ENCODE measurements at places on chromosomes 1 and 21.

DNA sequence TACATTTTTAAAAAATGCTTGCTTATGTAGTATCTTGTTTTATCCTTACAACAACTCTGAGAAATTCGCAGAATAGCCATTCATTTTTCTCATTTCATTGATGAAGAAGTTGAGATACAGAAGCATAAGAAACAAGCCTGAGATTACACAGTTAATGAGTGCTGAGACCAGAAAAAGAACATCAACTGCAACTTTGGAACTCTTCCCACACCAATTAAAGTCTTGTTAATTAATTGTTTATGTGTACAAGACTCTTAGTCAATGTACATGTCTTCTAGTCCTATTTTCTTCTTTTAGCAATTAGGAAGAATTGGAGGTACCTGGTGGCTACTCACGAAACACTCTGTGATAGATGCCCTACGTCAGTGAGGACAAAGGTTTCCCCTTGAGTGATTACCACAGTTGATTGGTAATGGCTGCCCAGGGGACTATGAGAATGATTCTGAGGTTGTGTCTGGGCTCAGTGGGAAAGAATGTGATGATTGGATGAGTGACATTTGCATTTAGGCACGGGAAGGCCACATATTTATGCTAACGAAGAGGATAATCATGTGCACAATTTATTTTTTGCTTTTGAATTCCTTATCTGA is 187.4 kb upstream of the KCNK2 start:
- no peak for DNase-seq

- DNase-seq: peak; percentile 70
These were observed 395.6 kb downstream of the SETD4 start for GRCh38 chr21:35664683-35665082.

DNA sequence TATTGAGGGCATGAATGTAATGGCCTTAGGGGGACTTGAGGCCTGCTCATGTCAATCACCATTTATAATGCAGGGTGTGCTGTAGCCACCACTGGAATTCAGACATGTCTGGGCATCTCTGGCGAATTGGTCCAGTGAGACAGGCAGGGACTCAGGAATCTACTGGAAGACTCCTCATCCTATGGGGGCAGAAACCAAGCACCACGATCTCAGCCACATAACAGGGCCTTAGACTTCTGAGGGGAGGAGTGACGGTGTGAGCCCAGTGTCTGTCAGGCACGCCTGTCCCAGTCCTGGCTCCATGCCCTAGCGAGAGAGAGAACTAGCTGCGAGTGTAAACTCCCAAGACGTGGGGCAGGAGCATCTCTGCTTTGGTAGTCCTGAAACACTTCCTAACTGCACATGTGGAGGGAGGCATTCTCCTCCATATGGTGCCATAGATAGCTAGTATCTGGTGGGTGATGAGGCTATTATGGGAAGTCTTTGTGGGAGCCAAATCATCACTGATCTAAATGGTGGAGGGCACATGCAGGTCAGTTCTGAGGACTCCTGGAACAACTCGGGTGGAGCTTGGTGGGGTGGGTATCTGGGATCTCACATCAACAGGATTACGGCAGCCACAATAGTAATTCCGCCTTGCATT is 29.8 kb upstream of the KIAA0040 start:
- DNase-seq: no peak

- no peak for DNase-seq
These were observed 18.4 kb downstream of the GDAP2 start for GRCh38 chr1:117911051-117911450.

DNA sequence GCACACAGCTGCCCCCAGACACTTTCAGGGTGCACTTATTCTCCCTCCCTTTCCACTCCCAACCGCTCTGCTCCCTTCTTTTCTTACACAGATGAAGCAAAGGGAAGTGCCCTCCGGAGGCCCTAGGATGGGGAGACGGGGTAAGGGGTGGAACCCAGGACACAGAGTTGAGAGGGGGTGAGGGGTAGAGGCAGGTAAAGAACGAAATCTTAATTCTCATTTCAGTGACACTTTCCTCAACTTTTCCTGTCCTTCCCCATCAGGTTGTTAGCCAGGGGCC is 12.8 kb downstream of the PLEKHO1 start:
- no peak for DNase-seq

GRCh38 chr1:214967865-214968575 is 114.5 kb upstream of the KCNK2 start:
- DNase-seq: no peak

DNA sequence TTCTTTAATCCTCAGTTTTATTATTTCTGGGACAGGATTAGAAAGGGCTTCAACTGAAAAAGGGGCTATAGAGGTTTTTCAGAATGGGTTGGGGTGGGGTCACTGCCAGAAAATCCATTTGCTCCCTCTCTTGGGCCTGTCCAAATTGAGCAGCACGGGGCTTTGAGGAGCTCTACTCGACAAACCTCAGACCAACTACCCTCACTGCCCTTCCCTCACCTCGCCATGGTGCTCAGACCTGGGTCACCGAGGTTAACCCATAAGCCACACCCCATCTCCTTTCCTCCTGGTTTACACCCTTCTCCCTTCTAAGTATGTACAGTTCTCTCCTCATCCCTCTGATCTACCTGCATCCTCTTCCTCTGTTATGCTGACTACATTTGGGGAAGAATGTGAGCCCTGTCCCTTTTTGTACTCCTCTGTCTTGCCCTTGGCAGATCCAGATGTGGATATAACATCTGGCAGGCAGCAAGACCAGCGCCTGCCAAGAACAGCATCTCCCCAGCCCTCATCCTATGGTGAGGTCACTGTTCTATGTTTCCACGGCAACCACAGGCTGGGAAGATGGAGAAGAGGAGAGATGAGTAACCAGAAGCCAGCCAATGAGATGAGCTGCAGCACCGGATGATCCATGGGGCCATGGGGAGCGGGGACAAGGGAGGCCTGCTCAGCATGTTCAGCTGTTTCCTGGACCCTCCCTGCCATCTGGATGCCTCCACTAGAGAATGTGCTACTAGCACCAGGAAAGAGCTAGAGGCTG is 3.7 kb upstream of the FABP3 start:
- DNase-seq: peak; percentile 94

- no peak for DNase-seq
These were observed 4.7 kb downstream of the BTBD19 start for GRCh38 chr1:44812822-44813543.

DNA sequence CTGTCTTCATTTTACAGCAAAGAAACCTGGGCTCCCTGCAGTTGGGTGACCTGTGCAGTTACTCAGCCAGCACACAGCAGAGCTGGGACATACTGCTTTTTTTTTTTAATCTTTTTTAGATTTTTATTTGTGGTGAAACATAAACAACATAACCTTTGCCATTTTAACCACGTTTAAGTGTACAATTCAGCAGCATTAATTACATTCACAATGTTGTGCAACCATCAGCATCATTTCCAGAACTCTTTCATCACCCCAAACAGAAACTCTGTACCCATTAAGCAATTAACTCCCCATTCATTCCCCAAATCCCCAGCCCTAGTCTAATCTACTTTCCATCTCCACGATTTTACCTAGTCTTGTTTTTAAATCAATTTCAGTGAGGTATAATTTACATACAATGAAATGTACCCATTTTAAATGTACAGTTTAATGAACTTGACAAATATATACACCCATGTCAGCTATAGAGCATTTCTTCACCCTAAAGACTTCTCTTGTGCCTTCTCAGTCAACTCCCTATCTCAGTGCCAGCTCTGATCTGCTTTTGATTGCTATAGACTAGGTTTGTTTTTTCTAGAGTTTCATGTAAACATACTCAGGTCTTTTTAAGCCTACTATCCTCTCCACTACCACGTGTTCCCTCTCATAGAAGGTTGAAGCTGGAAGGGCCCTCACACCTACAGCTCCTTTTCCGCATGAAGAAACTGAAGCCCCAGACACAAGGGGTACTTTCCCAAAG is 37.8 kb upstream of the C8B start:
- DNase-seq: no peak

All from H54 (cell line).